ENCODE measurements at places on chromosomes 11 and 22.
A peak's percentile ranks its signal among the peaks of the same experiment; 100 is the strongest.

DNA sequence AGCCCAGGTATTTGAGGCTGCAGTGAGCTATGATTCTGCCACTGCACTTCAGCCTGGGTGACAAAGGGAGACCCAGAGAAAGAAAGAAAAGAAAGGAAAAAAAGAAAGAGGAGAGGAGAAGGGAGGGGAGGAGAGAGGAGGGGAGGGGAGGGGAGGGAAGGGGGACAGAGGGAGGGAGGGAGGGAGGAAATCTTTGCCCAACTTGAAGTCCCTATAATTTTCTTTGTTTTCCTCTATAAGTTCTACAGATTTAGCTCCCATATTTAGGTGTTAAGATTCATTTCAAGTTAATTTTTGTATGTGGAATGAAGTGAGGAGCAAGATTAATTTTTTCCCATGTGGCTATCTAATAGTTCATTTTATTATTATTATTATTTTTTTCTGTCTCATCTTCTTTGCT lies 328.3 kb downstream of the LARGE1 start:
- DNase-seq: no peak

GRCh38 chr11:125724125-125724524 lies 22.0 kb upstream of the PATE1 start:
- no peak for DNase-seq

DNA sequence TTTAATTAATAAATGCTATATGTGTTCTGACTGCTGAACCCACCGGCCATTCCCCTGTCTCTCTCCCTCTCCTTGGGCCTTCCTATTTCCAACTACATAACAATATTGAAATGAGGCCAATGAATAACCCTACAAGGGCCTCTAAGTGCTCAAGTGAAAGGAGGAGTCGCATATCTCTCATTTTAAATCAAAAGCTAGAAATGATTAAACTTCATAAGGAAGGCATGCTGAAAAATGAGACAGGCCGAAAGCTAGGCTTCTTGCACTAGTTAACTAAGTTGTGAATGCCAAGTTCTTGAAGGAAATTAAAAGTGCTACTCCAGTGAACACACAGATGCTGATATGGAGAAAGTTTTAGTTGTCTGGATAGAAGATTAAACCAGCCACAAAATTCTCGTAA lies 109.2 kb downstream of the TSPAN18 start:
- no peak for DNase-seq

DNA sequence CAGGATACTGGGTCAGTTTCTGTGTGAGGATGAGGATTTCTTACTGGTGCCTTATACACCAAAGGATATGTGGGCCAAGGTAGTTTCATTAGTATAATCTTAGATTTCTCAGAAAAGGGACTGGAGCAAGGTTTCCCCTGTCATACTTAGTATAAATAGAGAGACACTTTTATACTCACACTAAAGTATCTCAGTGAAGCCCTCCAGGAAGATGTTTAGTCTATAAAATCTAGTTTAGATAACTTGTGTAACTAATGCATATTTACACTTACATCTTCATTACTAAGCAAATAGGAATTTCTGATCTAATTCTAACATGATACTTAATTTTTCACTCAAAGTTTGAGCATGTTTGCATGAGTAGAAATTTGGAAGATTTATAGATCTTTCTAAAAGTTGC lies 11.1 kb downstream of the EMSY start:
- DNase-seq: no peak

- DNase-seq: peak; percentile 93
Observed at GRCh38 chr11:8263769-8264410, at the start of gene LMO1. TSS of gene LMO1 (minus strand) at chr11:8263878. CDS start at chr11:8263362, 516 bp downstream.

Measured in WERI-Rb-1 (cell line).